NCI-H526 (cell line): ENCODE measurements at places on chromosomes 3 and 15.

DNA sequence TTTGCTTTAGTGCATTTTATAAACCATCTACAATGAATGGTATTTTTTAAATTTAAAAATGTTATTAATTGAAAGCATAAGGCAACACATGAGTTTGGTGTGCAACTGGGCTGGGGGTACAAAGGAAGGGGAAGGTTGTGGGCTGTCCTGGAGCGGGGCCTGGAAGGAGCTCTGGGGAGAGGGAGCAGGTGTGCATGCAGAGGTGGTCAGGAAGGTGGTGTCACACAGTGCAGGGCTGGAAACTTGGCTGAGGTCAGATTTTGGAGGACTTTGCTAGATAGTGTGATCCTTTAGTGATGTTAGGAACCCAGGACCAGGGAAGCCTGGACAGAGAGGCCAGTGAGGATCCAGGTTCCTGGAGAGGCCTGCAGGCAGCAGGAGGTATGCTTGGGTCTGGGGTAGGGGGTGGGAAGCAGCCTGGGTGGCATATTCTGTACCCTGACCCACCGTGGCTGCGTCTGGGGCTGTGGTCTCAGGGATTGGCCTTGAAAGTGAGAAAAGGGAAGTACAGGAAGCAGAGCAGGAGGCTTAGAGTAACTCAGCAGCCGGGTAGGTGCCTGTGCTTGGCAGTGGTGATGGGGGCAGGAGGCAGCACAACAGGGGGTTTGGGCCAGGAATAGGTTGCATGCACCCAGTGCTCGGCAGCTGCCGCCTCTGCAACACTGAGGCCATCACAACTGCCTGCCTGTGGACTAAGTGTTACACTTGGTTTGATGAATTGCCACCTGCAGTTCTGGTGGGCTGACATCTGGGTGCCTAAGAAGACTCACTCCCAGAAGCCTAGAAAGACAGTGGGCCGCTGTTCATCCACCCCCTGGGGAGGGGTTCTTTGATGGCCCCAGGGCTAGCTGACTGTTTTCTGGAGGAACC lies 33.0 kb downstream of the KY start:
- no peak for DNase-seq

DNA sequence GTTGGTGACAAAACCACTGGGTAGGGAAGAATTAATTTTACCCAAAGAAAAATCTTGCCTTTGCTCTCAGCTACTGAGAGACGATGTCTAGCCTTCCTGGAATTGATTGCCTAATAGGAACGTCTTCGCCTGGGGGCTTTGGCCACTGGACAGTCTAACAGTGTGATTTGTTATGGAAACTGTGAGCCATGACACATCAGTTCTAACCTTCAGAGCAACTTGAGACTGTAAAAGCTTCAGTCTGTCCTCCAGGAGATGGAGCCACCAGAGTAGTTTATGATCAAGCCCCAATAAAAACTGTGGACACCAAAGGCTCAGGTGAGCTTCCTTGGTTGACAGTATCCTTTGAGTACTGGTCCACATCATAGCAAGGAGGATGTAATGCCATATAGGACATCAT lies 235.8 kb upstream of the TMCO5A start:
- no peak for DNase-seq

DNA sequence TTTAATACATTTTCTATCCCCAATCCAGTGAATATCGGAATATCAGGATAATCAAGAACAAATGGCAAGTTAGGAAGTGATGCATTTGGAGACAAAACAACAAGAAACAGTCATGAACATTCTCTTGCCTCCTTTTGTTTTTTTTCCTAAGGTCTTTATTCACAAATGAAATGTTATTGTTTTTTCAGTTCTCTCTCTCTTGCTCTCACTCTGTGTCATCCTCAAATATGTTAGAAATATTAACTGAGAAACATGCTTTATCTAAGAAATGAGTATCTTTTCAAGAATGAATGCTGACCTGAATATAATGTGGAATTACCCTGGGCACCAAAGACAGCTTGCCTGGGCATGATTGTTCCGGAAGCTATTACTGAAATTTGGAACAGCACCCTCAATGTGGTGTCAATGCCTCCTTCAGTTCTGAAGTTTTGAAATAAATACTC lies 51.3 kb downstream of the RBMS3 start:
- DNase-seq: no peak

GRCh38 chr15:65804252-65804931 lies 12.3 kb upstream of the DENND4A start:
- no peak for DNase-seq

DNA sequence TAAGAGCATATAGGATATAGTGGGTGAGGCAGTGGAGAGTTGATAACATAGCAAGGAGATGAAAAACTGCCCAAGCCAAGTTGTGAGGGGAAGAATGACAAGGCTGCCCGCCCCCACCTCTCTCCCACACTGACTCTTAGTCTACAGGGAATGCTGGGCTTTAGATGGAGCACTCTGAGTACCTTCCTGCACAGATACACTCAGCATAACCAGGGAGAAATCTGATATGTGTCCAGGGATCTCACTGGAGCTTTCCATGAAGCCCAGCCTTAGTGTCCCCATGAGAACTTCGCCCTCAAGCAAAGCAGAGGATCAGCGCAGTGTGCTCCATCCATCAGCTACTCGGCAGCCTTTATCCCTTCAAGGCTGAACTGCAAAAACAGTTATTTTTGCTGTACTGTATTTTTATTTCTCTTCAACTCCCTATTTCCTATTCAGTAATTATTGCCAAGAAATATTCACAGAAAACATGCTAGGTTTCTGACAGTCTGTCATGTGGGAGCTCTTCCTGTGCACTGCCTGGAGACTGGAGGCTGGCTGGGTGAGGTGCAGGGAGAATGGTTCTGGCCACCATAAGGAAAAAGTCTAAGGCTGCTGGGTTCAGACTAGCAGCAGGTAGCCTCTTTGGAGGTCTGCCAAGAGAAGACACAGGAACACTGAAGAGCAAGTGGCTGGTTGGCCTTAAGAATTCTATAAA lies 475.2 kb upstream of the PPP2R3A start:
- DNase-seq: no peak

- DNase-seq: no peak
Observed at GRCh38 chr3:47016086-47016933, 36.8 kb downstream of the NBEAL2 start.

DNA sequence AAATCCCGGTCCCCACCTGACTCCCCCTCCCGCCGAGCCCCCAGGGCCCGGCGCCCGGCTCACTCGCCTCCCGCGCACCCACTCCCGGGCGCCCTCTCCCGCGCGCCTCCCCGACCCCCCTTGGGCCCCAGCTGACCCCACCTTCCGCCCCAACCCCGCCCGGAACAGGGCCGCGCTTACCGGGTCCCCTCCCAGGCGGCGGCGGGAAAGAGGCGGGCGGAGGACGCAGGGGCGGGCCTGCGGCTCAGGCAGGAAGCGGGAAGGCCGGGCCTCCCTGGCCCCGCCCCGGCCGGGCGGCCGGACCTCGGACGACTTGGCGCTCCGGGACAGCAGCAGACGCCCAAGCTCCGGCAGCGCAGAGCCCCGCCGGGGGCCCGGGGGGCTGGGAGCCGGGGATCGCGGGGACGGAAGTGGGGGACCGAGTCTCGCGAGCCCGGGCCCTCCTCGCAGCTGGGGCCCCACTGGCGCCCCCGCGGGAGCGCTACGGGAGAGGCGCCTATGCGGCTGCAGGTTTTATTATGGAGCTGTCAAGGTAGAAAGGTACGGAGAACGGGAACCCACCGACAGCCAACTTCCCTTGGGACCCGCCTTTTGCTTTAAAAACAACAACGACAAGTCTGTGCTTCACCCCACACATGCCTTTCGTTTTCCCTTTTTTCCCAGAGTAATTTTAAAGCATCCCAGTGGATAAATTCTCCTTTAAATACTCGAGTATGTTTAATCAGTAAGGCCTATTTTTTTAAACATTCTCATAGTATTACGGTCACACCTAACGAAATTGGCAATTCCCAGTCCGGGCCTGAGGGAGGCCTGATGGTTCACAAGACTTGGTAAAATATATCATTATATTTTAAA lies at the start of gene SLC41A3:
SLC41A3 (minus strand) TSS at position 212 of the 855 bp plus-strand sequence. CDS start 15,905 bp downstream, outside the sequence.
- peak; percentile 94 for DNase-seq

DNA sequence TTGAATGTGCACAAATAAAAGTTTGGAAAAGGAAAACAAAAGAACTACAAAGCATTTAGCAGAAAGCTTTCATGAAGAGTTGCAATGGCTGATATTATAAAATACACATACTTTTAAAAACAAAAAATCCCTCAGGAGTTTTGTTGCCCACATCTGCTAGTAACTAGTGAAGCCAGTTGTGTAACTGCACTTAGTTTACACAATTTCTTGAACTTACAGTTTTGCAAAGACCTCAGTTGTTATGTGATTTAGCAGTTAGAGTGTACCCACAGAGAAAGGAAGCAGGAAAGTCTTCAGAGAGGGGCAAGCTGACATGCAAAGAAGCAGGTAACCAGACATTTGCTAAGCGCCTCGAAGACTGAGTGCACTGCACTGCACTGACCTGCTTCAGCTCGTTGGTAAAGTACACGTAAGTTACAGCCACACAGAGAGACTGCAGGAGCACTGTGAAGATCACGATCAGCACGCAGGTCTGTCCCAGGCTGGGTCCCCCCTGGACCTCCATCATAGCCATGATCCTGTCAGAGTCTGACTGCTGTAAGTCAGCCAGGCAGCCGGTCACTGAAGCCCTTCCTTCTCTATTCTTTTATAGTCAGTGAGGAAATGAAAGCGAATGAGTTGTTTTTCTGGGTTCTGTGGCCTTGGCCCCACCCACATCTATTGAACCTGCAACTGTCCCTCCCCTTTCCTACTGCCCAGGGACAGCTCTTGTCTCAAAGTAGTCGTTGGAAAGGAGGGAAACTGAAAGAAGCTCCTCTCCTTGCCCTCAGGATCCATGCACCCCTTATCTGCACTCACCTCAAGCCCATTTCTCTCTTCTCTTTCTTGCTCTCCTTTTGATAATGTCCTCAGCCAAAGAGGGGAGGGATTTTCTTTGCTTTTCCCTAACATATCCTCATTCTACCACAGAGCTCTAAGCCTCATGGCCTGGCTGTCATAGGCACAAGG lies at the start of gene TNFSF10:
TNFSF10 (minus strand) TSS at position 560 of the 948 bp plus-strand sequence; CDS start at position 514, 46 bp downstream.
- DNase-seq: peak; percentile 25

GRCh38 chr15:40407330-40407990 lies 1.9 kb downstream of the IVD start:
- DNase-seq: no peak

DNA sequence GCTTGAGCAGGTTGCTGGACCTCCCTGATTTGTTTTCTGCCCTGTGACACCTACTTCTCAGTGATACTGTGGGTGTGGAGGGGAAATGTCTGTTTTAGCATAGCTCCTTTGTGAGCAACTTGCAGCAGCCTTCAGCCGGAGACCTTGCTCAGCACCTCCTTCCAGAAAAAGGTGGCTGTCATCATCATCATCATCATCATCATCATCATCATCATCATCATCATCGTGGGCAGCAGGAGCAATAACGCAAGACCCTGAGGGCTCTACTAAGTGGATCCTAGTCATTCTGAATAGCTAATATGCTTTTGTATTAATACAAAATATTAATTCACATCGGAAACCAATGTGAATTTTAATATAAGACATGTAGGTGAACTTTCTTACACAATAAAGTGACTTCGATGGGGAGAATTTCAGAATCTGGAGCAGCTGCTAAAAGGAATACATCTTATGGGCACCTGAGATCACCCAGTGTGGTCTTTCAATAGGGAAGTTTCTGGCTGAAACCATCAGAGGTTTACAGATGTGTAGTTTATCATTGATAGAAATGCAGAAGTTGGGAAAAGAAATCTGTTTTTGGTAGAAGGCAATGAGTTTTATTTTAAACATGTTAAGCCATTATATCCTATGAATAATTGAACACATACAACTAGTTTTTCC lies 8.6 kb downstream of the GABRR3 start:
- no peak for DNase-seq

- DNase-seq: no peak
Observed at GRCh38 chr15:33894193-33894592, 74.1 kb upstream of the CHRM5 start.

- DNase-seq: no peak
Observed at GRCh38 chr3:33173103-33173502, 45.5 kb downstream of the SUSD5 start.

DNA sequence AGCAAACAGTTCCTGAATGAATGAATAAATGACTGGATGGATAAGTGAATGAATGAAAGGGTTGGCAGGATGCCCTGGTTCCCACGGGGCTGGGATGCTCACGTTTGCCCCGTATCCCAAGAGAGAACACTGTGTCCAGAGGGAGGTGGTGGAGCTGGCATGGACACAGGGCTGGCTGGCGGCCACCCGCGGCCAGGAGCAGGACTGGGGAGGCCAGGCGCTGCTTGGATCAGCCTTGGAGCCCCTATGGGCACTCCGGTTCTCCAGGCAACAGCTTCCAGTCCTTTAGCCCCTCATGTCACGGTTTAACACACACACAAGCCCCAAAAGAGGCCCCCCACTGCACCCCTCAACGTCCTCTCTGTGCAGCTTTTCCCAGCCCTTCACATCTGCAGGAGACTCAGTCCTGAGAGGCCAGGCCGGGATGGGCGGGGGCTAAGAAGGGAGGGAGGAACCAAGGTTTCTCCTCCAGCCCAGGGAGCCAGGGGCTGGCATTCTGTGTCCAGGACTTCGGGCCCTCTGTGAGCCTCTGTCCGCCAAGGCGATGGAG lies 86.0 kb upstream of the ALDH1L1 start:
- no peak for DNase-seq

- no peak for DNase-seq
Observed at GRCh38 chr3:187024536-187025226, 94.4 kb downstream of the ST6GAL1 start.

DNA sequence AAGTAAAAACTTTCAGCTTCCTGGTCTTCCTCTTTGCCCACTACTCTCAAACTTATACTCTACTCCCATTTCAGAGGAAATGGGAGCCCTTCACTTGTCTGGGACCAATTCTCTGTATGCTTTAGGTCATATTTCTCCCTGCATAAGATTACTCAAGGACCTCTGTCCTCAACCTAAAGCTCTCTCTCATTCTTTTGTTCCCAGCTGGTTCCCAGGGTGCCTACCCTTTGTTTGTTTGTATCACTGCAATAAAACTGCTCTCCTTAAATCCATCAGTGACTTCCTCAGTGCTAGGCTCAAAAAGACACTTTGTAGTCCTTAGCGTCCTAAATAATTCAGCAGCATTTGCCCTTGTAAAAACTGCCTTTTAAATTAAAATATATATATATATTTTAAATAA lies 2.9 kb downstream of the NGRN start:
- no peak for DNase-seq

DNA sequence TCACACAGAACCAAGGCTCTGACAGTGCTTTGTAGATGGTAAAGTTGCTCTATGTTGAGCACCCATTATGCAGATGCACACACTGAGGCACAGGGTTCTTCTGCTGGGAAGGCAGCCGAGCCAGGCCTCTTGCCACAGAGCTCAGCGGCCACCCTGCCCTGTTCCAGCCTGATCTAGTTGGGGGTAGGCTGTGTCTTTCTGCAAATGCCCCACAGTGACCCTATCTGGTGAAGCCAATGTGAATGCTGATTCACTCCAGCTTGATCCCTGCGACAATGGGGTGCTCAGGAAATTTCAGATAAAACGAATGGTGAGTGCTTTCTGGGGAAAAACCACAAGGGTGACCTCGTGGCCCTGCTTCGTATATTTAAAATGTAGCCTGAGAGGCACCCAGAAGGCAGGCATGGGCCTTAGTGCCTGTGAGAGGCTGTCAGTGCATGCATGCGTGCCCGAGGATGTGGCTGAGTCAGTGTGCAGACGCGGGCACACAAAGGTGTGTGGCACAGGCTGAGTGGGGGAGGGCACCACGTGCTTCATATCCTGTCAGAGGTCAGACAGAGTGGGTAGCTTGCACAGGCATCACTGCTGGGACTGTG lies 85.7 kb downstream of the ATP2B2 start:
- no peak for DNase-seq

- DNase-seq: no peak
Observed at GRCh38 chr15:62793752-62794144, 248.8 kb upstream of the TPM1 start.

GRCh38 chr3:12810013-12810780 lies 13.7 kb downstream of the CAND2 start:
- no peak for DNase-seq
